Left kidney (tissue), 8 donors: ENCODE measurements at places on chromosomes 3 and 15.

DNA sequence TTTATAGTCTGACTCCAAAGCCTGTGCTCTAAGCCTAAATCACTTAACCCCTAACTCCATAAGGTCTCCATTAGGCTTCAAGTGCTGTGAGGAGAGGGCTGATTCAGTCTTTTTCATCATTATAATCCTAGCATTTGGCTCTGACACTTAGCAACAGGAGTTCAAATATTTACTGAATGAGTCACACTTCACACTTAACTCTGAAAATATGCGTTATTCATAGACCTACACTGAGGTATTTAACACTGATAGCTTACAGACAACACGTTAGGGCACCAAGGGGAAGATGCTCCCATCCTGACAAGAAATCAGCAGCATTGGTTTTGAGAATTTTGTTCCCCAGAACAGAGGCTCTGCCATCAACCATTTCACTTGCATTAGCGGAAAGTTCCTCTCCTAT, 53.5 kb downstream of the MSL2 start:
- DNase-seq, result no peak

DNA sequence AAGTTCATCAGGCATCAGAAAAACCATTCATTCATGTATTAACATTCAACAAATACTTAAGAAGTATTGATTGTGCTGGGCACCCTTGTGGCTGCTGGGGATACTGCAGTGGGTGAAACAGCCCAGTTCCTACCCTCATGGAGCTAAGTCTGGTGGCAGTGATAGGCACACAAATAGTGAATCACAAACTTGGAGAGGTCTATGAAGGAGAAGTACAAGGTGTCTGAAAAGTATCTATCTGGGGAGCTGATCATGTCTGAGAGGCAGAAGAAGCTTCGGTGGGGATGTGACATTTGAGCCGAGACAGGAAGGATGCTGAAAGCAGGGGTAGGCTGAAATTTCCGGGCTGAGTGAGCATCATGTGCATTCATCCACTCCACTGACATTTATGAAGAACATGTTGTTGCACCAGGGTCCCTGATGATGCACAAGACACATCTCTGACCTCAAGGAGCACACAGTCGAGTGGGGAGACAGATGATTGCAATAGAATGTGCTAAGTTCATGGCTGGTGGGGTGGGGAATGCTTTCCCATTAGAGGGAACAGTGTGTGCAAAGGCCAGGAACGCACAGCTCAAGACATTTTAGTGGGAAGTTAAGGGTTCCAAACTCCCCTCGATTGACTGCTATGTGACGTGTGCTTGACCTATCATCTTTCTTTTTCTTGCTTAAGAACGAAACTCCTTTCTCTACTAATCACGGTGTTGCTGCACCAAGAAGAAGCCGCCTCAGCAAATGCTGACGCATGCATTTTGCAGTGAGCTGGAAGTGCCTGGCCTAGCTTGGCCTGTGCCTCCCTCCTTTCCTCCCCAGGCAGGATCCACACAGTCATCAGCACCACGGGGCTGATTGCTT, 309.1 kb upstream of the ICE2 start:
- DNase-seq, result peak; percentile 35

DNA sequence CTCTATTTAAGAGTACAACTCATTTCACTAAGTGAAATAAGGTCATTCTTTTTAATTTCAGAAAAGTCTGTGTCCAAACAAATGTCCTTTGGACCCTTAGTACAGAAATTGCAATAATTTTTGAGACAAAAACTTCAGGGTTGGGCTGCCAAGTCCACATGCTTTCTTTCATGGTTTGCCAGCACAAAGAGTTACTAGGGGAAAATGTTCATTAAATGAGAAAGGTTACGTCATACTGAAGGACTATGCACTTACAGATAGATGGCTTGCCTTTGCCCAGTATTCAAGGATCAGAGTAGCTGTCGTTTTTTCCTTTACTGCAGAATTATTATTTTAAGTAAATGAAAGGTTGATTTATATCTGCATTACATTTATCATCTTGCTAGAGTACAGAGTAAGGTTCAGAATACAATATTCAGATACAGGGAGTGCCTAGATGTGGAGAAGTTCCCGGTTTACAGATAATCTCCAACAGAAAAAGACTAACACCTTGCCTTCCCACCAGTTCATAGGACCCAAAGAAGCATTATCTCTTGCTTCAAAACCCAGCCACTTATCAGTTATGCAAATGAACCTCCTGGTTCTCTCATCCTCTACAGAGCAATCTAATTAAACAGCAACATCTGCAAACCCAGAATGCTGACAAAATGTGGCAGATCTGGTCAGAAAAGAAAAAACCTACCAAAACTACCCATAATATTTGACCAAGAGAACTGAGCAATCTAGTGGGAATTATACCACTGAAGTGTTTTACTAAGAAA, 179.3 kb downstream of the FRMD5 start:
- no peak for DNase-seq

GRCh38 chr3:151593928-151594327, 133.1 kb upstream of the IGSF10 start:
- DNase-seq, result no peak

DNA sequence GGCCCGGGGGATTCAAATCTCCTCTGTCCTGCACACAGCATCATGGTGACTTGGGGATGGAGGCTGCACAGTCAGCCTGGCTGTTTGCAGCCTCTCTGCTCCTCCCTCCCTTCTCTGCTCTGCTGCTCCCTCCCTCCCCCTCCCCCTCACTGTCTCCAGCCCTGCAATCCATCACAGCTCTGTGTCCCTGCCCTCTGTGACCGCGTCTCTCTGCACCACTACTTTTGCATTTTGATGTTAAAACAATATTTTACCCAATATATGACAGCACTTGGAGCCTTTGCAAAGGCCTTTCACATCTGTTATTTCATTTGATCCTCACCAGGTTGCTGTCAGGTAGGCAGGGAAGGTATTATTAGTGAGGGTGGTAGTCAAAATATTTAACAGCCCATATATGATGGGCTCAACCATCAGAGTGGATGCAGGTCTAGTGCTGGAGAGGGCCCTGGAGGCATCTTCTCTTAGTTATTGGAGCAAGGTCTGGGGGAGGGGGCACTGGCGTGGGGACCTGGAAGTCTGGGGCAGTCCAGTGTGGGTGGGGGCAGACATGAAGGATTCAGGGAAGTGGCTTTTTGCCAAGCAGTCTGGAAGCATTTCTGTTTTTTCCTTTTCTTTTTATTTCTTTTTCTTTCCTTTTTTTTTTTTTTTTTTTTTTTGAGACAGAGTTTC, 16.3 kb upstream of the VPS8 start:
- no peak for DNase-seq
